ENCODE measurements at places on chromosomes 2 and 18. TPM values are rescaled to one million over a fixed set of nuclear protein-coding genes. Genes with fewer than 3 reads are reported as not detected.

DNA sequence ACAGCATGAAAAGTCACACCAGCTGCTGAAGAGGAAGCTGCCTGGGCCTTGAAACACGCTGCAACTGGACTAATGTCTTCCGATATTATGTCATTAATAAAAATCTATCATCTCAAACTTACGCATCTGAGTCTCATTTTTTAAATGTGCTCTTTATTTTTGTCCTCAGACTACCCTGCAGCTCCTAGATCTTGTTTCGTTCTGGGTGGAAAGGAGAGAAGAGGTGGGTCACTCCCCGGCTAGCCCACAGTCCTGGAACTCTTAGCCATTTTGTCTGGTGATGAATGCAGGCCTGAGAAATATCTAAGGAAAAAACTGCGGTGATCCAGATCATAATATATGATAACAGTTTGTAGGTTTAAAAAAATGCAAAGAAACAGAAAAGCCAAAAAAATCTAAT lies 73.3 kb downstream of the TXNL1 start:
- DNase-seq = no peak

- no peak for DNase-seq
Observed at GRCh38 chr2:229945975-229946374, 23.7 kb downstream of the FBXO36 start.

DNA sequence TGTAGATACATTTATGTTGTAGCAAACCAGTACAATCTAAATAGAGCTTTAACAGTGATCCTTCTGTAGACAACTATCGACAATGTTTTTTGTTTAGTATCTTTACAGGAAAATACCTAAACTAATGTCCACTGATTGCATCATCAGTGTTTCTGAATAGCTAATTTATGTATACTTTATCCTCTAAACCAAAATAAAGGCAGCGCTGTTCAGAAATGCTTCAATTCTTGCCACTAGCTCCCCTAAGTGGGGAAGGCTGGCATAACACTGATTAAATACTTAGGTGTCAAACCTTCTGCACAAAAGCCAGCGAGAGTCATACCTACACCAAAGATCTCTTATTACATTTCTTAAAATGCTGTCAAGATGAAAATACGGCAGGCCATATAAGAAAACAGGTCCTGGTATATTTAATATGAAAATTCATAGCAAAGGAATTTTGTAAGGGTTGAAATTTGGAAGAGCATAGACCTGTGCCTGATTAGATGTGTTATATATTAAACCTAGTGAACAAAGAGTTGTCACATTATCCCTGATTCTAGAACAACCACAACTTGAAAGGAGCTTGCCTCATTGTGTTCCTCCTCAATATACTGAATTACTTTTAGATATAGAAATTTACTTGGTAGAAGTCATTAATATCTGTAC lies 1693.4 kb upstream of the SLC39A10 start:
- no peak for DNase-seq

GRCh38 chr2:58660046-58660445 lies 418.9 kb upstream of the FANCL start:
- DNase-seq = no peak

GRCh38 chr2:109722026-109722425 lies 72.1 kb upstream of the RGPD5 start:
- DNase-seq = no peak

DNA sequence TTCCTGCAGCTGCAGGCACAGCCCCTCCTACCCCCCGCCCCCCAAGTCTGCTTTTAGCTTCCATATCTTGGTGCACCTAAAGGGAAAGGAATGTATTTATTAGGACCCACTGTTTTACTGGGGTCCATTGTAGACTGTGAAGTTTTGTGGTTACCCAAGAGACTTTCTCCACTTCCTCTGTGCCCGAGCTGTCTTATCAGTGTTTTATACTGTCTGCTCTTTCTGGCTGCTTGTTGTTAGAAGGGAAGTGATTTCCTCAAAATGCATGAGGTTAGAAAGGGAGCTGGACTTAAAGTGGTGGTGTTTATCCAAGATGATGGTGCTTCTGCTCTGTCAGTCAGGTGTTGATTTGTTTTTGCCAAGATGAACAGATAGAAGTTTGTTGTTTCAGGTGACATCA lies 85.0 kb downstream of the PTH2R start:
- DNase-seq = no peak

GRCh38 chr18:76697441-76697901 lies 124.9 kb upstream of the ZNF236 start:
- DNase-seq = no peak

The SH3RF3 gene
- 6.5 TPM for total RNA-seq

The RTP5 gene
- not detected for total RNA-seq

The COL3A1 gene
- 120 TPM for total RNA-seq

The ASXL3 gene
- 0.75 TPM for total RNA-seq

The SCN7A gene
- 1.3 TPM for total RNA-seq

Measured in omental fat pad (tissue), 4 donors.